ENCODE measurements at places on chromosomes 16 and 17.

GRCh38 chr16:15464401-15465186 is 30.2 kb downstream of the BMERB1 start:
- no peak for DNase-seq

DNA sequence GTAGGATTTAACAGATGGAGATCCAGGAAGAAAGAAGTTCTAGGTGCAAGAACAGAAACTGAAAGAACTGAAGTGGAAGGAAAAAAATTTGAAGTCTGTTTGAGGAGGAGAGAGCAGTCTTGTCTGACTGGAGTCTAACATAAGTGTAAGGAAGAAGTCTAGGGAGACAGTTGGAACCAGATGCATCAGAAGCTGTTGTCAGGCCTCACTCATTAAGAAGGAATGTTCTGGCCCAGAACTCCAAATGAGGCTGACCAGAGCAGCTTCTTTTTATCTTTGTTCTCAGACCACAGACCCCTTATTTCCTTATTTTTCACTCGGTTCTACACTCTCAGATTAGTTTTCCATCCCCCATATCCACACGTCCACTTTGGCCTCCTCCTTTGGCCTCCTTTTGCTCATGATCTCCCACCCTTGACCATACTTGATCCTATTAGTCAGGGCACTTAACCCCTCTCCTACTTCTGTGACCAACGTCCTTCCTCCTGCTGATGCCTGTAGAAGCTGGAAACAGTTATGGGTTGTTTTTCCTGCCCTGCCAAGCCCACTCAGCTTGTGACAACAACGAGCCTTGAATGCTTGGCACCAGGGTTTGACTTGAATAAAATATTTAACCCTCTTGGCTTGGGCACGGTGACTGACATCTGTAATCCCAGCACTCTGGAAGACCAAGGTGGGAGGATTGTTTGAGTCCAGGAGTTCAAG is 7.0 kb upstream of the MYH2 start:
- DNase-seq, result no peak

DNA sequence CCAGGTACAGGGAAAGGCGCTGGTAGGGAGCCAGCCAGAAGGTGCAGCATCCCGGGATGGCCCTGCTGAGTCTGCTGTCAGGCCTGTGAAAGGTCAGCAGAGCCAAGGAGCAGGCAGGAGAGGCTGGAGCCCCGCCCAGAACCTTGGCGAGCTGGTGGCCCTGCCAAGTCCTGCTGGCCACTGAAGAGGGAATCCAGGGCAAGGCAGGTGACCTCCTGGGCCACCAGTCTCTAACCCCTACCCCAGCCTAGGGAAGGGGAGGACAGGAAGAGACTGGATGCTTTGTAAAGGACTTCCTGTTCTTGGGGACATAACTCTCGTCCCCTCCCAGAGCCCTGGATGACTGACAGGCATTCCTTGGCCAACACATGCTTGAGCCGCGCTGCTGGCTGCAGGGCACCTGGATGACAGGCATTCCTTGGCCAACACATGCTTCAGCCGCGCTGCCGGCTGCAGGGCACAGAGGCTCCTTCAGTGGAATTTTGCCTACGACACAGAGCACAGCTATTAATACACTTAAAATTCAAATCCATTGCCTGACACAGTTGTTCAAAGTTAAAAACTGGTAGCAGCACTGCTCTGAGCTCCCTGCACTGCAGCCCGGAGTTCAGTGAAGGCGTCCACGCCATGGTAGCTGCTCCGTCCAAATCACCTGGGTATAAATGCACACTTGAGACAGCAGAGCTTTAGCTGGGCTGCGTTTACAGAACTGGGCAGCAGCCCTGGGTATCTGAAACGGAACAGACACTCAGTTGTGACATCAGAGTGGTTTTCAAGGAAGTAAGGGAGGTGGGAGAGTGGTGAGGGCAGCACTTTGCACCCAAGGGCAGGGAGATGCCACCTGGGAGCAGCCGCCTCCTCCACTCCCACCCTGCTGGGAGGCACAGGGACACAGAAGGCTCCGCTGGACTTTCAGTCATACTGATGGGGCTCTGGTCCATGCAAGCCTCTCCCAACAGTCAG is 2.0 kb upstream of the BRICD5 start:
- no peak for DNase-seq

- DNase-seq, result no peak
Measured at GRCh38 chr16:75948886-75949285, 222.6 kb upstream of the CPHXL start.

- no peak for DNase-seq
Measured at GRCh38 chr17:76034428-76035350, 7.6 kb upstream of the EVPL start.

DNA sequence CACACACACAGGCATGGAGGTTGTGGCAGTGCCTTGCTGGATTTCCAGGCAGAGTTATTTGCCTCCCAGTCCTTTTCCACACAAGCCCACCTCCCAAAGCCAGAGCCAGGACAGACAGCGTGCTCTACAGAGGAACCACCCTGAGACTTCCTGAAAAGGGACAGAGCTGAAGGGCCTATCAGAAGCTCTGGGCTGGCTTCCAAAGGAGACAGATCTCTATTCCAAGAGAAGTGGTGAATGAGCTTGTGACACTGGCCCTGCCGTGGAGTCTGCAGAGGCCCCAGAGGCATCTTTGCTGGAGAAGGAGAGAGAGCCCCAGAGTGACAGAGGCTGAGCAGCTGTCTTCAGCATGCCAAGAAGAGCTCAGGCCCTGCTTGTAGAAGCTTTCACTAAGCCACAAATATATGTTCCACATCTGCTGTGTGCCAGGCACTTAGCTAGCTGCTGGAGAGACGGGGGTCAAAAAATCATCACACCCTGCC is 8.3 kb upstream of the LPCAT2 start:
- no peak for DNase-seq

GRCh38 chr17:34820922-34821321 is 140.3 kb downstream of the CCT6B start:
- no peak for DNase-seq

- DNase-seq, result no peak
Measured at GRCh38 chr16:11557801-11558200, 28.9 kb downstream of the LITAF start.

- DNase-seq, result no peak
Measured at GRCh38 chr16:20897253-20897897, 2.8 kb downstream of the DCUN1D3 start.

DNA sequence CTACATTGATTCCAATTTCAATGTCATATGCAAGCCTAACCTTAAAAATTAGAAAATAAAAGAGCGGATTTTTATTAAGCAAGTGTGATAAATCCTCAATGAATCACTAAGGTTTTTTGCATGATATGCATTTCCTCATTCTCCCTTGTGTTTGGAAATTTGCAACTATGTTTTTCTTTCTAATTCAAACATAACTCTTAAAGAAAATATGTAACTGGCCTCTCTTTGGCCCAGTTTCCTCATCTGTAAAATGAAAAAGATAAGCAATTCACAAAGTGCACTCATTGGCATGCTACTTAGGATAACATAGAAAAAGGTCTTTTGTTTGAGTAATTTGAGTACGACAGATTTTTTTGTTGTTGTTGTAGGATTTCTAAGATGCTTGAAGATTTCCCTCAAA is 295.5 kb downstream of the CDH11 start:
- DNase-seq, result no peak

GRCh38 chr16:87464691-87465300 is 28.0 kb downstream of the ZCCHC14 start:
- no peak for DNase-seq

DNA sequence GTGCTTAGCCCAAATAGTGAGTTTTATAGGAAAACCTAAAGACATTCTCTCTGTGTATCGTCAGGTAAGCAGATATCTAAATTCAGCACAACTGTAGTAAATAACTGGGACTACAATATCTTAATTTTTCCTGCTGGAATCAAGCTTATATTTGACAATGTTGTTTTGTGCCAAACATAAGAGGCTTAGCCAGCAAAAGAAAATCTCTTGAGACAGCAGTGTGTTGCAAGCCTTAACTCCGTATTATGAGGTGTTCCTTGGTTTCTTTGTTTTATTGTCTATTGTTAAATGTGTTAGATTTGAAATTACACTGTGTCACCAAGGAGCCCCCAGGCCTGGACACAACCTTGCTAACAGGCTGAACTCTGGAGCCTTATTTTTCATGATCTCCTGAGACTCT is 1570.6 kb upstream of the GOT2 start:
- DNase-seq, result no peak

DNA sequence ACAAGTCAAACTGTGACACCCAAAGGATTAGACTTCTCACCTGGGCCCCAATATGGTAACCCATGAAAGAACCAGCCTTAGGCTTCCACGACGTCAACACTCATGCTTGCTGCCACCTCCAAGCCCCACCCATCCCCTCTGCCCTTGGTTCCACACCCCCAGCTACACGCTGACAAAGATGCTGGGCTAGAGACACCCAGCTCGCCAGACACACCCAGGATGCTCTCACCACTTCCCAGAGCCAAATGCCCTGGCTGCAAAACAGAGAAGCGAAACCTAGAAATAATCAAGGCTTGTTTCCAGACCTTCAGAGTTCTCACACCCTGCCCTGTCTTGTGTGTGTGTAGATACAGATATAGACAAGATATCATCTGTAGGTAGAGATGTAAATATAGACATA is 26.0 kb upstream of the ADCY9 start:
- no peak for DNase-seq

GRCh38 chr17:8426094-8426720 is 9.5 kb upstream of the NDEL1 start:
- DNase-seq, result no peak

- no peak for DNase-seq
Measured at GRCh38 chr17:75571197-75571884, 16.3 kb upstream of the MYO15B start.

GRCh38 chr17:69575346-69575761 is 160.9 kb downstream of the MAP2K6 start:
- no peak for DNase-seq

DNA sequence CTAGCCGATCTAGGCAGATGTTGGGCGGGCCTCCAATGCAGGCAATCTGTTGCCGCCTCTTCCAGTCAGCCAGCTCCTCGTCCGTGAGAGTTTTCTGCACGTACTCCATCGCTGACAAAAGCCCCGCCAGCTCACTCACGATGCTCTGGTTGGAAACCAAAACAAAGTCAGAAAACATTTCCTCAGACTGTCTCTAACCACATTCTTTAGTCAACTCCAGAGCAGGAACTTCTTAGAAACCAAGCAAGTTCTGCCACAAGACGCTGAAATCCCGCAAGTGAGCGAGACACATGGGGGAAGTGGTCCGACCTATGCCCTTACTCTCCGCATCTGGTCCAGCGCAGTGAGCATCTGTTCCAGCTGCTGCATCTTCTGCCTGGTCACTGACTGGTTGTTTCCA is 49.1 kb downstream of the STAT5A start:
- DNase-seq, result no peak

DNA sequence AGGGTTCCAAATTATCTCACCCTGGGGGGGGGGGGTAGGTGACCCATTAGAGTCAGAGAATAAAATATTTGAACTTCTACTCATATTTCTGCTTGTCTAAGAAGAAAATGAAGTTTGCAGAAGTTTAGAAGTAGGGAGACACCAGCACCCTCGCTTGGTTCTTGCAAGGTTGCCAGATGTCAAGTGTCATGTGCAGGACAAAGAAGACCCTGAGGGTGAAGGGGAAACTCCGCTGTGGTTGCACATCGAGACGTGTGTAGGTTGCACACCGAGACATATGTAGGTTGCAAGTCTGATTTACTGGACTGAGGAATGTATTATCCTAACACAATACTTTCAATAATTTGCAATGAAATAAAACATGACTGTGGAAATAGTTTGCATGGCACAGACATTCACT is 42.4 kb upstream of the IRF8 start:
- no peak for DNase-seq

GRCh38 chr16:77686385-77686784 is 35.9 kb upstream of the NUDT7 start:
- DNase-seq, result no peak

GRCh38 chr16:30379158-30379783 is 3.1 kb downstream of the SEPTIN1 start:
- no peak for DNase-seq

- no peak for DNase-seq
Measured at GRCh38 chr16:10536814-10537389, 43.5 kb downstream of the EMP2 start.

GRCh38 chr16:24041834-24042631 is 206.2 kb downstream of the PRKCB start:
- no peak for DNase-seq

DNA sequence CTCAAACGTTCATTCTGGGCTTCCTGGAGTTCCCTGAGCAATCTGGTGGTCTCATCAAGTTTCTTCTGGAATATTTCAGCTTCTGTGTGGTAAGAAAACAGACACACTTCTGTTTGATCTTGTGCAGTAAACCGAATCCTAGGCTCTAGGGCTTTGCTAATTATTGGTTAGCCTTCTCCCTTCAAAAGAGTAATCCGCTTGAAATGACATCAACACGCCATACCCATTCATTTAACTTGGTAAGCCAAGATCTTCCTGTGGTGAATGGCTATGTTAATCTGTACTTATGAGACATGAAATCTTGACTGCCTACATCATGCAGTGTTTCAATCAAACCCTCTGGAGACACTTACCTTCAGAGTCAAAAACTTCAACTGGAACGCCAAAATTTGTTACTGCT is 48.5 kb downstream of the BRD7 start:
- DNase-seq, result no peak

- DNase-seq, result no peak
Measured at GRCh38 chr16:8505327-8505991, 84.9 kb downstream of the TMEM114 start.

GRCh38 chr17:31379597-31380205 is 11.8 kb upstream of the RAB11FIP4 start:
- no peak for DNase-seq

GRCh38 chr17:78537217-78537860 is 39.9 kb downstream of the DNAH17 start:
- DNase-seq, result no peak

GRCh38 chr17:38420518-38420917 is 7.7 kb upstream of the ARHGAP23 start:
- DNase-seq, result no peak

DNA sequence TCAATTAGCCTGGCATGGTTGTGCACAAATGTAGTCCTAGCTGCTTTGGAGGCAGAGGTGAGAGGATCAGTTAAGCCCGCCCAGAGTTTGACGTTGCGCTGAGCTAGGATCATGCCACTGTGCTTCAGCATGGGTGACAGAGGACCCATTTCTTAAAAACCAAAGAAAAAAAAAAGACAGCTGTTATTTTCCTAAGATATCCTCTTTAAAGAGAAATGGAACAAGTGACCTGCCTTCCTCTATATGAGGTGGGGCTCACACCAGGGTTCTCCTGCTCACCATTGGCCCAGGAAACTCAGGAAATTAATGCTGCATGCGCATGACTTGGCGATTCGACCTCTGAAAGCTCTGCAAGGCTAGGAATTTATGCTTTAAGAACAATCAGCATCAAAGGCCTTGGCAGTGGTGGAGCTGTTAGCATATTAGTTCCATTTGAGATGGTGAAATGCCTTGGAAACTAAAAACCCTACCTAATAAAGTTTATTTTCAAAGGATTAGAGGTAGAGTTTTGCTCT is 108.3 kb downstream of the RBFOX1 start:
- DNase-seq, result no peak

DNA sequence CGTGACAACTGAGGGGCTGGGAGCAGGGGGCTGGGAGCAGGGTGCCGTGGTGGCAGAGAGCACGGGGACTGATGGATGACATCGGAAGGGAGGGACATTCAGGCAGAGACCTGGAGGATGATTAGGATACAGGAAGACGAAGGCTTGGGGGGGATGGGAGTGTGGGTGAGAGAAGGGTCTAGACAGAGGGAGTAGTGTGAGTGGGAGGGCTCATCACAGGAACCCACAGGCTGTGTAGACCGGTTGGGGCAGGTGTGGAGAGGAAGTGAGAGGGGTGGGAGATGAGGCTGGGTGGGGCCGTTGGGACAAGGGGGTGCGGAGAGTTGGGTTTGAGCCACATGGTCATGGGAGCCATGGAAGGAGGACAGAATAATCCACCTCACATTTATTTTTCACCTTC is 83.8 kb downstream of the RAP1GAP2 start:
- DNase-seq, result no peak

GRCh38 chr17:70772761-70773160 is 603.4 kb downstream of the KCNJ2 start:
- no peak for DNase-seq
